ENCODE measurements at places on chromosomes 16 and 17. TPM values are rescaled to one million over a fixed set of nuclear protein-coding genes. Genes with fewer than 3 reads are reported as not detected.

GPR139 gene
- not detected for polyA plus RNA-seq

FOXL1 gene
- polyA plus RNA-seq = 0.10 TPM

PRAC1 gene
- polyA plus RNA-seq = not detected

NPB gene
- not detected for polyA plus RNA-seq

GRCh38 chr16:12214509-12214908 is 238.0 kb downstream of the SNX29 start:
- no peak for DNase-seq

DNA sequence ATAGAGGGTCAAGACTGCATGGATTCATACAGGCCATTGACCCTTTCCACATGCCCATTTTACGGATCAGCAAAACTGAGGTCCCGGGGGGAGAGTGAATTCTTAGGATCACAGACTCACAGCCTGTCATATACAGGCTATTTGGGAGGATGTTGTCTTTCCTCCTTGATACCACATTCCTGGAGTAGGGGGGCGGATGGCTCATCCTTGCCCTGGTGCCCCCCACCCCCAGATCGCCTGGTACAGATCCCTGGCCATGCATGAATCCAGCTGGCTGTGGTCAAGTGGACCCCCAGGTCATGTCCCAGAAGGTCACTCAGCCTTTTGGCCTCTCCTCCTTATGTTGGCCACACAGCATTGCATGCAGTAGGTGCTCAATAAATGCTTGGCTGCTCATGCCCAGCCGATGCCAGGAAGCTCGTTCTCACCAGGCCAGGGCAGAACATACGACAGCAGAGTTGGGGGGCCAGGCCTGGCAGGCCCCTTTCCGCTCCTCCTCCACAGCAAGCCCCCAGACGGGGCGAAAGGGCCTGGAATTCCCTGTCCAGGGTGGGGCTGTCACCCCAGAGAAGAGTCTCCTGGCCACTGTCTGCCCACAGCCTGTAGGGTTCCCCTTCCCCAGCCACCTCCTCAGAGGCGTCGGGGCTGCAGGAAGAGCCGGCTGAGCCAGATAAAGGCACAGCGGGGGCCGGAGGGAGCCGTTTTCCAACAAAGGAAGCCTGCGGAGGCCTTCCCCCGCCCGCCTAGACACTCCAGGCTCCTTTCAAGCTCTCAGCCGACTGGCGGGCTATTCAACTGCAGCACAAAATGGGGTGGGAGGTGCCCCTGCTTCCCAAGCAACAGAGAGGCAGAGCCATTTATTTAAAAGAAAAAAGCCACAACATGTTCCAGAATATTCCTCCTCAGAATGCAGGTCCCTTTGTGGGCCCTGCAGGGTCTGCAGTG is 215.7 kb upstream of the CIBAR2 start:
- DNase-seq = no peak

GRCh38 chr17:8647202-8647601 is 16.7 kb upstream of the MYH10 start:
- DNase-seq = no peak

GRCh38 chr17:34178092-34178491 is 77.0 kb upstream of the CCL2 start:
- no peak for DNase-seq

DNA sequence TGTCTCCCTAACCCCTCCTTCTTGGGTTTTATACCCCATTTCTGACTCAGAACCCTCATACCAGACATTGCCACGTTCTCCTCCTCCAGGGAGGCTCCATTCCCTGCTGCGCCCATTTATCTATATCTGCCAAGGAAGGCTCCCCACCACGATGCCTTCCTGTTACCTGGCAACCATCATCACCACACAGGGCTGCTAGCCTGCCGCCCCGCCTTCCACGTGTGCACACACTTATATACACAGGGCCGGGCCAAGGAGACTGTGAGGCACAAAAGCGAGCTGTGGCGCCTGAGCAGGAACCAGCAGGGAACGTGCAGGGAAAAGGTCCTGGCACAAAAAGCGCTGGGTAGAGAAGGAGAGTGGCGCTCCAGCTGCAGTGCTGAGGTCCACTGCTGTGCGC is 261.8 kb downstream of the CBLN1 start:
- no peak for DNase-seq
